ENCODE measurements at places on chromosomes 2 and 18. TPM values are rescaled to one million over a fixed set of nuclear protein-coding genes. Genes with fewer than 3 reads are reported as not detected.

Gene MAP2
- total RNA-seq, result not detected

Gene GLI2
- total RNA-seq, result not detected

Gene HOXD8
- not detected for total RNA-seq

Gene LMAN2L
- total RNA-seq, result 57.9 TPM

Gene STPG4
- total RNA-seq, result 0.15 TPM

Gene PMAIP1
- total RNA-seq, result 2.1 TPM

DNA sequence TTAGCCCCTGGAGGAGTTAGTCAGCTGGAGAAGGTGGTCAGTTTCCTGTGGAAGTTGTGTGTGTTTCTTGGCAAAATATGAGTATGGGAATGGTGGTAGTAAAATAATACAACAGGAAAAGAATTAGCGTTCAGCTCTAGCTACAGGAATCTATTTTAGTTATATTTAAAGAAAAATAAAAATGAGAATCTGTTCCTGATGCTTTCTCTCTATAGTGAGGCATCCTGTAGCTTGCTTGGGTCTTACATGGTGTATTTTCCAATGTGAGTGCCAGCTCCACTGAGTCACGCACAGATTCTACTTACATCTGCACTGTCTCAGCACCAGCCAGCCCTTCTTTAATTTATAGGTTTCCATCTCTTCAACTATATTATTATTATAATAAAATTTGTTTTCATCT, 132.2 kb downstream of the BIRC6 start:
- no peaks in the 10 kb centered on the region for H3K27me3 ChIP-seq
- no peak overlapping the region for H3K4me3 ChIP-seq
- no peaks in the 10 kb centered on the region for H3K4me1 ChIP-seq

- no peaks in the 10 kb centered on the region for H3K27me3 ChIP-seq
- H3K36me3 ChIP-seq, result no peaks in the 10 kb centered on the region
- H3K4me1 ChIP-seq, result no peaks in the 10 kb centered on the region
- H3K27ac ChIP-seq, result no peak overlapping the region
Observed at GRCh38 chr2:142082368-142082767, 48.4 kb downstream of the LRP1B start.

DNA sequence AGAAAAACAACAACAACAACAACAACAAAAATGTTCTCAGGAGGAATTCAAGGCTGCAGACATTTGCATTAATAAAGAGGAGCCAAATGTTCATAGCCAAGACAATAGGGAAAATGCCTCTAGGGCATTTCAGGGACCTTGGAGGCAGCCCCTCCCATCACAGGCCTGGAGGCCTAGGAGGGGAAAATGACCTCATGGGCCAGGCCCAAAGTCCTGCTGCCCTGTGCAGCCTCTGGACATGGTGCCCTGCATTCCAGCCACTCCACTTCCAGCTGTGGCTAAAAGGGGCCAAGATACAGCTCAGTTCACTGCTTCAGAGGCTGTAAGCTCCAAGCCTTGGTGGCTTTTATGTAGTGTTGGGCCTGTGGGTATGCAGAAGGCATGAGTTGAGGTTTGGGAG, 314.5 kb downstream of the CYRIA start:
- H3K36me3 ChIP-seq, result no peaks in the 10 kb centered on the region
- no peaks in the 10 kb centered on the region for H3K4me1 ChIP-seq
- no peak overlapping the region for H3K27ac ChIP-seq
- no peak for DNase-seq
- H3K27me3 ChIP-seq, result no peaks in the 10 kb centered on the region

- H3K4me1 ChIP-seq, result no peaks in the 10 kb centered on the region
- DNase-seq, result no peak
- H3K4me3 ChIP-seq, result no peak overlapping the region
- H3K27me3 ChIP-seq, result no peaks in the 10 kb centered on the region
- no peak overlapping the region for H3K27ac ChIP-seq
Observed at GRCh38 chr2:55966401-55967118, 43.0 kb upstream of the EFEMP1 start.

- H3K4me3 ChIP-seq, result no peak overlapping the region
- no peak for DNase-seq
- H3K27me3 ChIP-seq, result peaks cover 92% of the 10 kb centered on the region
Observed at GRCh38 chr2:120358734-120359465, 13.0 kb downstream of the INHBB start.

DNA sequence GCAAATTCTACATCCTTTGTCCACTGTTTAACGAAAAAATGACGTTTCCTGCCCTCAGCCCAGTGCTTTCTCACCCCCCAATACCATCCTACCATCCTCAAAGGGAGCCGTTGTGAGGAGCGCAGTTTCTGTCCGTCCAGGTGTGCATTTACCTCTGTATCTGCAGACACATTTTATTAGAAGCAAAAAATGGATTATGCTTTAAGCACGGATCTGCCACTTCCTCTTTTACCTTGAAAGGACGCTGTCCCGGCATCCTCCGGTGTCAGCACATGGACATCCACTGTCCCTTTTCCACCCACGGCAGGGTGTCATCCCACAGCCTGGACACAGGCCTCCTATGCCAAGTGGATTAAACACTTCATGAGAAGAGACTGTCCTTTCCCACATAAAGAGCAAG, 7.2 kb upstream of the MAL start:
- no peaks in the 10 kb centered on the region for H3K36me3 ChIP-seq
- H3K4me1 ChIP-seq, result no peaks in the 10 kb centered on the region
- no peak for DNase-seq

DNA sequence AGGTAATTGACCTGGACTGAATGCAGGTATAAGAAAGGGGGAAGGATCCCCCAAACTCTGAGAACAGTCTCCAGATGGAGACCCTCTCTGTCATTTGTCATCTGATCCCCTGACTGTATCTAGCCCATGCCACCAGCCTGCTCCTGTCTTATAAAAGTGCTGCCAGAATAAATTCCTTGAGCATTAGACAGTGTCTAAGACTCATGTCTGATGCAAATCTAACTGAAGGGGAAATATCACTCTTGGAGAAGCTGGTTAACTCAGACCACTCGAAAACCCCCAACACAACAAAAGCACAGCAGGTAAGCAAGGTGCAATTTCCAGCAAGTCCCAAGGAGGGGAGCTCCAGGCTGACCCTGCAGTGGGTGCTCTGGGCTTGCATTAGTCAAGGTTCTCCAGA, 40.9 kb upstream of the KDM3A start:
- H3K36me3 ChIP-seq, result no peaks in the 10 kb centered on the region
- H3K4me1 ChIP-seq, result peaks cover 9% of the 10 kb centered on the region
- no peak overlapping the region for H3K4me3 ChIP-seq
- H3K27me3 ChIP-seq, result no peaks in the 10 kb centered on the region

DNA sequence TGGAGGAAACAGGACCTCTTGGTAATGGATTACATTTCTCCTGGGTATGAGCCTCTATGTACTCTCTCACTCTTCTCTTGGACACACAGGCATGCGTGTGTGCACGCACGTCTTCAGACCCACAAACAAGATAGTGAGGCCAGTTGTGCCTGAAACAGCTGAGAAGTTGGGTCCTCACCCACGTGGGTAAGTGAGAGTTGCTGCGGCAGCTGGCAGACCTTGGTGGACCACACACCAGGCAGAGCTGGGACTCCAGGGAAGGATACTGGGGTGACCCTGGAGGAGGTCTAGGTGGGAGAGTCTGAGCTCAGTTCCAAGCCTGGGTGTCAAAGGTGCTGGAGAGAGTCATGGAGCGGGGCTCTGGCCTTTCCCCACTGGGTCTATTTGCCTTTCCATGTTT, 194.3 kb downstream of the HAUS1 start:
- H3K27me3 ChIP-seq, result no peaks in the 10 kb centered on the region
- H3K27ac ChIP-seq, result no peak overlapping the region
- no peak overlapping the region for H3K4me3 ChIP-seq
- no peak for DNase-seq
- H3K36me3 ChIP-seq, result no peaks in the 10 kb centered on the region

DNA sequence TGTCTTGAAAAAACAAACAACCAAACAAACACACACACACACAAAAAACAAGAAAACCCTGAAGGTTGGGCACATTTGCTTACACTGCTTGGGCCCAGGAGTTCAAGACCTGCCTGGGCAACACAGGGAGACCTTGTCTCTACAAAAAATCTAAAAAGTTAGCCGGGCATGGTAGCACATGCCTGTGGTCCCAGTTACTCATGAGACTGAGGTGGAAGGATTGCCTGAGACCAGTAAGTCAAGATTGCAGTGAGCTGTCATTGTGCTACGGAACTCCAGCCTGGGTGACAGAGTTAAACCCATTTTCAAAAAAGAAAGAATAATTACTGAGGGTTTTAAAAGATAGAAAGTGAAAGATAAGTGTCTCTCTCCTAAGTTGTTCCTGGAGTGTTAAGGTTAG, 103.4 kb downstream of the MBD5 start:
- no peaks in the 10 kb centered on the region for H3K36me3 ChIP-seq
- no peaks in the 10 kb centered on the region for H3K4me1 ChIP-seq
- no peak overlapping the region for H3K4me3 ChIP-seq
- H3K27me3 ChIP-seq, result no peaks in the 10 kb centered on the region
